ENCODE measurements at places on chromosomes 6 and 20. TPM values are rescaled to one million over a fixed set of nuclear protein-coding genes. Genes with fewer than 3 reads are reported as not detected.

The OTOR gene
- not detected for total RNA-seq

The RUNX2 gene
- 14.0 TPM for total RNA-seq

The OR2H1 gene
- not detected for total RNA-seq

The MROH8 gene
- 2.5 TPM for total RNA-seq

The FOXO3 gene
- total RNA-seq = 45.0 TPM

The GNL1 gene
- 76.7 TPM for total RNA-seq

The RAET1L gene
- total RNA-seq = not detected

The ZSCAN23 gene
- total RNA-seq = 2.1 TPM

The SIRPD gene
- not detected for total RNA-seq

The PBOV1 gene
- total RNA-seq = not detected

The SLC22A7 gene
- not detected for total RNA-seq

The CNR1 gene
- total RNA-seq = not detected

The CD24 gene
- 1.3 TPM for total RNA-seq

The THBD gene
- total RNA-seq = 38.2 TPM

The PPP1R3G gene
- total RNA-seq = 2.6 TPM

The GSTA5 gene
- total RNA-seq = not detected

The SLCO4A1 gene
- not detected for total RNA-seq

The FLRT3 gene
- 1.5 TPM for total RNA-seq

The TRIM15 gene
- not detected for total RNA-seq

The CD93 gene
- total RNA-seq = 3.7 TPM

The TCF21 gene
- not detected for total RNA-seq

The FAM162B gene
- total RNA-seq = not detected

The HNF4A gene
- total RNA-seq = not detected

The ANKS1A gene
- total RNA-seq = 17.2 TPM

The OXT gene
- total RNA-seq = not detected

The PSORS1C2 gene
- not detected for total RNA-seq

The QRSL1 gene
- 12.5 TPM for total RNA-seq

The NRSN2 gene
- total RNA-seq = 72.1 TPM

The AVP gene
- total RNA-seq = not detected

The CLPSL1 gene
- not detected for total RNA-seq

All from chondrocyte (in vitro differentiated cells).